ENCODE measurements at places on chromosomes 7 and 10.

- no peak for DNase-seq
These were observed 4.6 kb downstream of the SH2B2 start for GRCh38 chr7:102291056-102291915.

DNA sequence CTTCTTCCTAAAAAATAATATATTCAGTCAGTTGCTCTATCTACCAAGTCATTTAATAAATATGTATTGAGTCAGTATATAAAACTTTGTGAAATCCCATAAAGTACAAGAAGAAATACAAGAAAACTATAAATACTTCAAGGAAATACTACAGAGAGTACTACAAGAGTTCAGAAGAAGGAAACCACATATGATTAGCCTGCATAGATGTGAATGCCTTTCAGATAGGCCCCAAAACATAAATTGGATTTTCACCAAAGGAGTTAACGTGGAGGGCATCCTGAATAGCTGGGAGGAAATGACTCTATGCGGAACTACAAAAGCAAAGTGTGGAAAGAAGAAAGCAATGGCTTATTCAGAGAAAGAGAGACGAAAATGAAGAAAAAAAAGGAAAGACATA is 120.1 kb downstream of the LRRN3 start:
- no peak for DNase-seq

GRCh38 chr10:69045441-69046300 is 42.2 kb upstream of the SRGN start:
- DNase-seq = no peak

GRCh38 chr10:51685768-51686167 is 13.6 kb downstream of the CSTF2T start:
- DNase-seq = no peak

- no peak for DNase-seq
These were observed 526.7 kb downstream of the CALN1 start for GRCh38 chr7:71885487-71885886.

Measured in BE2C (cell line).